Common myeloid progenitor, CD34-positive (primary cell): ENCODE measurements at places on chromosomes 1 and 21.

DNA sequence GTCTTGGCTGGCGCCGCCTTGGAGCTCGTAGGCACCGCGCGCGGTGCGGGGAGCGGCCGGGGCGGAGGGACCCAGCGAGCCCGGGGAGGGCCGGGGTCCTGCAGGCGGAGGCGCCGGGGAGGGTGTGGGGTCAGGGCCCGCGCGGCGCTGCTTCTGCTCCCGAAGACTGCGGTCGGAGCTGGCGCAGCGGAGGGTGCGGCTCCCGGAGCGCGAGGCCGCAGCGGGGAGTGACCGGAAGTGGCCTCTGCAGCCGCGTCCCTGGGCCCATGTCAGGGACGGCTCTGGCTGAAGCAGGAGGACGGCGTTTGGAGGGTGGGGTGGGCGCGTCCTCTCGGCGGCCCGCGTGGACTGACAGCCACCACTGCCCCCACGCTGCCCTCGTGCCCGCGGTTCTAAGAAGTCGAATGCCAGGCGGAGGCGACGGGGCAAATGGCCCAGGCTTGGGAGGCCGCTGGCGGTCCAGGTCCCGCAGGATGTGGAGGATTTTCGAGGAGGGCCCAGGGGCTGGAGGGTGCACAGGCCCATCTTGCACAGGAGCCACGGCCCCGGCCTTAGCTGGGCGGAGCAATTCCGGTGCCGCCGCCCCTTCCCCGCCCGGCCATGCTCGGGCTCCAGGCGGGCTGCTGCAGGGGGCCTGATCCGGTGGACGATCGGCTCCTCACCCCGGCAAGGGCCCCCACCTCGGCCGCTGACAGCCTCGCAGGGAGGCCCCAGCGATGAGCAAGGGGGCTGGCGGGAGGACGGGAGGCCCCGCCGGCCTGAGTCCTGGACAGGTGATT is 7.7 kb upstream of the ZNF669 start:
- no peaks in the 10 kb centered on the region for H3K36me3 ChIP-seq
- no peak overlapping the region for H3K27ac ChIP-seq
- peaks cover 18% of the 10 kb centered on the region for H3K4me1 ChIP-seq

DNA sequence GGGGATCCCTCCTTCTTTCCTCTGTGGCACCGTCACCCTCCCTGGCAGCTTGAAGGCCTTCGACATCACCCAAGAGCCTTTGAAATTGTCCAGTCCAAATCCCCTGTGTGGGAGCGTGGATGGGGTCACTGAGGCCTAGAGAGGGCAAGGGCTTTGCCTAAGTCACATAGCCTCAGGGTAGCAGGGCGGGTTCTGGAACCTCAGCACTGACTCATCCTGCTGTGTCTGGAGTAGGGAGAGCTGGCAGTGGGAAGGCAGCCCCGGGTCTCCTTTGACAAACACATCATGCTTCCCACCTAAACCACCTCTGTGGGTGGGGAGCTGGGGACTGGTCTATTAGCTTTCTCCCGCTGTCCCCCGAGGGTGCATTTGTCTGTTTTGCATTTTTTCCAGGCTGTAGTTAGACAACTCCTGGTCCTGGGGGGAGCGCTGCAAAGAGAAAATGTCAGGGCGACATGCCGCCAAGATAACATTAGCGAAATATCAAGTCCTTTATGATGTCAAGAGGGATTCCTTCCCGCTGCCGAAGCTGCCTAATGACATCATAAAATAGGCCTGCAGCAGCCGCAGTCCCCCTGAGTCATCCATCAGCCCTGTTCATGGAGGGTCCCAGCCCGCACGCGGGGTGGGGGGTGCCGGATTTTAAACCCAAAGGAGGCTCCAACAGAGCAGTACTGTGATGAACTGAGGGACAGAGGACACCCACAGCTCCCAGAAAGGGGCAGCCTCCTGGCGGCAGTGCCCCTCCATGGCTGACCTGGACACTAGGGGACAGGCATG is 77.0 kb upstream of the POU3F1 start:
- no peak for DNase-seq
- H3K27me3 ChIP-seq, result no peaks in the 10 kb centered on the region
- H3K36me3 ChIP-seq, result no peaks in the 10 kb centered on the region
- no peaks in the 10 kb centered on the region for H3K4me1 ChIP-seq

DNA sequence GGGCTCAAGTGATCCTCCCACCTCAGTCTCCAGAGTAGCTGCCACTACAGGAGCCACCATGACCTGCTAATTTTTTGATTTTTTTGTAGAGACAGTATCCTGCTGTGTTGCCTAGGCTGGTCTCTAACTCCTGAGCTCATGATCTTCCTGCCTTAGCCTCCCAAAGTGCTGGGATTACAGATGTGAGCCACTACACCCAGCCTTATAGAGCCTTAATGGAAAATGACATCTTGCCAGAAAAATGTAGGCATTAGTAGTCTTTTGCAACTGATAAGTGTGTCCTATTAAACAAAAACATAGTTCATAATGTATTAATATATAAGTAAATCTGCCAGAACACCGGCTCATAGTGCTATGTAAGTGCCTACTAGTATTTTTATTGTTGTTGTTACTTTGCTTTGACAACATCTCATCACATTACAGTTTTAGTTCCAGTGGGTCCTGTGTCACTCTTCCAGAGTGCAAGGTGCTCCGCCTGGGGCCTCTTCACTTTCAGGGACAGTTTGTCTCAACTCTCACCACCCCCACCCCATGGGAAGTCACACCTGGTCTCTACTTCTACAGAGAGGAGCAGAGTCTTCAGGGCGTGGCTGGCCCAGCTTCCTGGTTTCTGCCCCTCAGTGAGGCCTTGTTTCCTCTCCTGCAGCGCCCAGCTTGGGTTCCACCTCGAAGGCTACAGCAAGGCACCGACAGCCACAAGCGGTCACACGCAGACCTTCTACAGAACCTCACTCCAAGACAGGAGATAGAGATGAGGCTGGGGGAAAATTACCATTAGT is 30.1 kb downstream of the RHOU start:
- H3K27ac ChIP-seq, result no peak overlapping the region
- H3K4me3 ChIP-seq, result no peak overlapping the region
- no peak for DNase-seq
- peaks cover 8% of the 10 kb centered on the region for H3K27me3 ChIP-seq
- no peaks in the 10 kb centered on the region for H3K36me3 ChIP-seq
- H3K4me1 ChIP-seq, result peaks cover 3% of the 10 kb centered on the region

- H3K27me3 ChIP-seq, result no peaks in the 10 kb centered on the region
- no peak overlapping the region for H3K27ac ChIP-seq
- no peaks in the 10 kb centered on the region for H3K36me3 ChIP-seq
Measured at GRCh38 chr1:168833801-168834224, 104.8 kb upstream of the DPT start.

DNA sequence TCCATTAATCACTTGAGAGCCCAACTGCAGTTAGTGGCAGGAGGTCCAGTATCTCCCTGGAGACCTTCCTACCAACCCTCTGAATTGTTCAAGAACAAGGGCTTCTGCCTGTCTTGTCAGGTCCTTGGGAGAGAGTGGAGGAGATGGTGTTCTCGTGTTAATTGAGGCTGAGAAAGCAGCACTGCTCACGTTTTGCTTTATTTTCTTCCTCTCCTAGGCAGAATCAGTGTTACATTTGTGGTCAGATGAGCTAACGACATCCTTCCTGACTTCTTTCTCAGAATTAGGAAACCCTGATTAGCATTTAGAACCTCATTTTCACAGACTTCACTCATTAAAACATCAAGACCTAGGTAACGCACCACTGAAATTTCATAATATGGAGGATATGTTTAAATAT is 26.4 kb upstream of the LRIG2 start:
- peak; percentile 44 for DNase-seq
- H3K4me3 ChIP-seq, result no peak overlapping the region
- peaks cover 9% of the 10 kb centered on the region for H3K4me1 ChIP-seq
- H3K27ac ChIP-seq, result no peak overlapping the region
- H3K27me3 ChIP-seq, result no peaks in the 10 kb centered on the region

DNA sequence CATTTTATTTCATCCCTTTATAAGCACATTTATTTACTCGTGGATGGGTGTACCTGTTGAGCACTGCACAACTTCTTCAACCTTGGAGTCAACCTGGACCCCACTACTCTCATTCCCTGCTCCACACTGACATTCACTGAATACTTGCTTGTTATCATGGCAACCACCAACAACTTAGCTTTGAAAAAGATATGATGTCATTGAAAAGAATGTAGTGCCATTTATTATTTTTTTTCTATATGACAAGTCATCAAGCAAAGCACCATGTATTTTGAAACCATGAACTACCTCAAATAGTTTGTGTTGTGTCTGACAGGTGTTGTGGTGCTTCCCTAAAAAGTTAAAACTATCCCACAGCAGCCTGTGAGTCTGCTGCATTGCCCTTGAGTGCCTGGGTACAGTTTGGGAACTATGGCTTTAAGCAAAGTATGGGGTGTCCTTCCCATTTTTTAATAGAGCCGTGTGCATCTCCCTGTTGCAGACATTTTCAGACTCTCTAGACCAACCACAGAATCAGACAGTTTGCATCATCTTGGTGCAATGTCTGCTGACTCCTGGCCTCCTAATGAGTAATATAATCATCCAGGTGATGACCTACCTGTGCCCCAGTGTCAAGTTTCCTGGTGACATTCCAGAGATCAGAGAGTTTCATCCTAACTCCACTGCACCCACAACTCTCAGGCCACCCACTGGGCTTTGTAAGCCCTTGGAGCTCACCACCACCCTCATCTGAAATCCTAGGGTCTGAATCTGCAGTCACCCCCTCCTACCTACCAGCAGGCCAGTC is 339.7 kb upstream of the PROX1 start:
- no peak for DNase-seq
- H3K27me3 ChIP-seq, result no peaks in the 10 kb centered on the region
- H3K27ac ChIP-seq, result no peak overlapping the region
- H3K4me3 ChIP-seq, result no peak overlapping the region
- no peaks in the 10 kb centered on the region for H3K36me3 ChIP-seq

DNA sequence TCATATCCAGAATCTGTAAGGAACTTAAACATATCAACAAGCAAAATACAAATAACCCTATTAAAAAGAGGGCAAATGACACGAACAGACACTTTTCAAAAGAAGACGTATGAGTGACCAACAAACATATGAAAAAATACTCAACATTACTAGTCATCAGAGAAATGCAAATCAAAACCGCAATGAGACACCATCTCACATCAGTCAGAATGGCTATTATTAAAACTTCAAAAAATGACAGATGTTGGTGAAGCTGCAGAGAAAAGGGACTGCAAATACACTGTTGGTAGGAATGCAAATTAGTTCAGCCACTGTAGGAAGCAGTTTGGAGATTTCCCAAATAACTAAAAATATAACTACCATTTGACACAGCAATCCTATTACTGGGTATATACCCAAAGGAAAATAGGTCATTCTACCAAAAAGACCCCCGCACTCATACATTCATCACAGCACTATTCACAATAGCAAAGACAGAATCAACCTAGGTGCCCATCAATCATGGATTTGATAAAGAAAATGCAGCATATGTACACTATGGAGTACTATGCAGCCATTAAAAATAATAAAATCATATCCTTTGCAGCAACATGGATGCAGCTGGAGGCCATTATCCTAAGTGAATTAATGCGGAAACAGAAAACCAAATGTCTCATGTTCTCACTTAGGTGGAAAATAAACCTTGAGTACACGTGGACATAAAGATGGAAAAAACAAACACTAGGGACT is 230.1 kb upstream of the RAB4A start:
- peaks cover 7% of the 10 kb centered on the region for H3K4me1 ChIP-seq
- H3K27me3 ChIP-seq, result no peaks in the 10 kb centered on the region
- H3K27ac ChIP-seq, result no peak overlapping the region
- no peak for DNase-seq

- no peak overlapping the region for H3K27ac ChIP-seq
- H3K36me3 ChIP-seq, result no peaks in the 10 kb centered on the region
- no peak for DNase-seq
- H3K27me3 ChIP-seq, result no peaks in the 10 kb centered on the region
Measured at GRCh38 chr1:64195081-64195395, 8.4 kb upstream of the UBE2U start.

GRCh38 chr1:232611834-232612233 is 18.1 kb downstream of the SIPA1L2 start:
- H3K27me3 ChIP-seq, result no peaks in the 10 kb centered on the region
- H3K4me1 ChIP-seq, result peaks cover 4% of the 10 kb centered on the region
- no peaks in the 10 kb centered on the region for H3K36me3 ChIP-seq
- H3K4me3 ChIP-seq, result no peak overlapping the region
- H3K27ac ChIP-seq, result no peak overlapping the region
- DNase-seq, result no peak

GRCh38 chr1:76620371-76620770 is 246.9 kb upstream of the ST6GALNAC5 start:
- H3K4me3 ChIP-seq, result no peak overlapping the region
- H3K27ac ChIP-seq, result no peak overlapping the region
- H3K4me1 ChIP-seq, result no peaks in the 10 kb centered on the region
- no peaks in the 10 kb centered on the region for H3K36me3 ChIP-seq
- no peak for DNase-seq

GRCh38 chr1:160578525-160579191 is 638 bp downstream of the CD84 start:
- no peak for DNase-seq
- peak overlapping the region; percentile 85 for H3K4me3 ChIP-seq
- no peaks in the 10 kb centered on the region for H3K36me3 ChIP-seq
- peaks cover 61% of the 10 kb centered on the region for H3K4me1 ChIP-seq
- H3K27ac ChIP-seq, result peak overlapping the region; percentile 89

DNA sequence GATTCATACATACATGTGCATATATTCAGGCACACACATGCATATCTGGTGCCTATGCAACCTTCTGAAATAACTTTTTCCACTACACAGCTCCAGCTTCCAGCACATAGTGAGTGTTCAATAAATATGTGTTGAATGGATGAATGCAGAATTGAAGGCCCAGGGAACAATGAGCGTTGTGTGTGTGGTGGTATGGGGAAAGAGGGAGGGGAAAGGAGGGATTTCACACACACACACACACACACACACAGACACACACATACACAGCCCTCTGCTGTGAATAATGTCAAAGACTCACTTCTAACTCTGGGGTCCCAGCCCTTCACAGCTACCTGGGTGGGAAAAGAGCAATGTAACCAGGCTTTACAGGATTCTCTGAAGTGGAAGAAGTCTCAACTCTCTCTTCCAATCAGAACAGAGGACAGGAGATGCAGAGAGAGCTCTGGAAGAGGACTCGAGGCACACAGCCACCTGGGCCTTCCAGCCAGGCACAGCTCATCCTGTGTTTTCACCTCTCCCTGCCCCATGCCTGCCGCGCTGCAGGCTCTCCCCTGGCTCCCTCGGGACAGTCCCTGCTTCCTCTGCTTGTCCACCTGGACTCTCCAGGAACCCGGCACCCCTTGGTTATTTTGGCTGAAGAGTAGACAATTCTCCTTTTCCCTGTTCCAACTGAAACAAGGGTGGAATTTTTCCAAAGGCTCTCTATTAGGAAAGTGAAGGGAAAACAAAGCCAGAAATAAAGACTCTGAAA is 5.4 kb upstream of the IGSF8 start:
- no peak overlapping the region for H3K4me3 ChIP-seq
- H3K4me1 ChIP-seq, result peaks cover 17% of the 10 kb centered on the region
- no peaks in the 10 kb centered on the region for H3K36me3 ChIP-seq
- no peaks in the 10 kb centered on the region for H3K27me3 ChIP-seq
- H3K27ac ChIP-seq, result no peak overlapping the region
- DNase-seq, result no peak
